ENCODE measurements at places on chromosomes 12 and 14.

DNA sequence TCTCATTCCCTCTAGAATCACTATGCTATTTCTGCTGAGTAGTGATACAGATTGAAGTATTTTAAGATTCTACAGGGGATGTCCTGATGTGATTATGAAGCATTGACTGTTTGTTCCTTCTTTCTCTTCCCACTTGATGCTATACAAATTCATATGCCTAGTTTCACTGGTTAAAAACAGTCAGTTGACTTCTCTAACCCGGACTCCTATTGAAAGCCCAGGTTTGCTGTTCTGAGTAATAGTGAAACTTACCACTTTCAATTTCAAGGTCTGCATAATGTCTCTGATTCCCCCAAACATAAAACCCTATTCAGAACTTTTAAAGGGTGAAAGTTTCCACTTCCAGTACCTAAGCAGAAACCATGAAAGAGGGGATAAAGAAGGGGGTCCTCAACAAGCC, 117.7 kb upstream of the RPL10L start:
- H3K36me3 ChIP-seq, result no peaks in the 10 kb centered on the region
- no peaks in the 10 kb centered on the region for H3K27me3 ChIP-seq
- DNase-seq, result no peak
- no peak overlapping the region for H3K4me3 ChIP-seq
- H3K27ac ChIP-seq, result no peak overlapping the region

DNA sequence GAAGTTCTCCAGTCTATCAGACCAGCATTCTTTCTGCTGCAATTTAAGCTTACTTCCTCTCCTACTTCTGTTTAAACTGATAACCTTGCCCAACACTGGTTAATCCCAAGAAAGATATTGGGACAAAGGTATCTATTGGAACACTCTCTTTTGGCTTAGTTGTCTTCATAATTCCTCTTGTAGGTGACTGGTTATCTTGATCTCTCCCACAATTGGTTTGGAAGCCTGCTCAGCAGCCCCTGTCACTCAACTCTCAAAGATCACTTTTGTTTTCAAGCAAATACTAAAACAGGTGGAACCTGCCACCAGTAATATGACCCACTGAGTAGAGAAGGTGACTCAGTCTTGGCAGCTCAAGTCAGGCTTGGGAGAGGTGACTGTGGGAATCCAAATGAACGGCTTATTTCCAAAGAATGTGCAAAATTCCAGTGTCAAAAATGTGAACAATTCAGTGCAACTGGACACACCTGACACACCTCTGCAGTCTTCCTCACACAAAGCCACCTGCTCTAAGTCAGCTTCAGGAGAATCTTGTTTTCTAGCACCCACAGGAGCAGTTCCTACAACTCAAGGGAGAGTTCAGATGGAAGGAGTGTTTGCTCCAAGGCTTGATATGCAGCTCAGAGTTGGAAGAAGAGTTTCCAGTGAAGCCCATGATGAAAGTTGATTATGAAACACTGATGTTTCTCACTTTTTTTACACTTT, 83.2 kb upstream of the SLC38A2 start:
- no peaks in the 10 kb centered on the region for H3K27me3 ChIP-seq
- no peak for DNase-seq
- H3K36me3 ChIP-seq, result no peaks in the 10 kb centered on the region
- H3K27ac ChIP-seq, result no peak overlapping the region

- H3K4me1 ChIP-seq, result peaks cover 1% of the 10 kb centered on the region
- DNase-seq, result no peak
- no peaks in the 10 kb centered on the region for H3K27me3 ChIP-seq
- no peak overlapping the region for H3K4me3 ChIP-seq
Measured at GRCh38 chr14:86933958-86934595, 1058.9 kb downstream of the GALC start.

GRCh38 chr14:64005822-64006221, 153.0 kb downstream of the SYNE2 start:
- no peak for DNase-seq
- H3K27ac ChIP-seq, result no peak overlapping the region
- peaks cover 17% of the 10 kb centered on the region for H3K36me3 ChIP-seq
- no peak overlapping the region for H3K4me3 ChIP-seq
- H3K27me3 ChIP-seq, result no peaks in the 10 kb centered on the region

DNA sequence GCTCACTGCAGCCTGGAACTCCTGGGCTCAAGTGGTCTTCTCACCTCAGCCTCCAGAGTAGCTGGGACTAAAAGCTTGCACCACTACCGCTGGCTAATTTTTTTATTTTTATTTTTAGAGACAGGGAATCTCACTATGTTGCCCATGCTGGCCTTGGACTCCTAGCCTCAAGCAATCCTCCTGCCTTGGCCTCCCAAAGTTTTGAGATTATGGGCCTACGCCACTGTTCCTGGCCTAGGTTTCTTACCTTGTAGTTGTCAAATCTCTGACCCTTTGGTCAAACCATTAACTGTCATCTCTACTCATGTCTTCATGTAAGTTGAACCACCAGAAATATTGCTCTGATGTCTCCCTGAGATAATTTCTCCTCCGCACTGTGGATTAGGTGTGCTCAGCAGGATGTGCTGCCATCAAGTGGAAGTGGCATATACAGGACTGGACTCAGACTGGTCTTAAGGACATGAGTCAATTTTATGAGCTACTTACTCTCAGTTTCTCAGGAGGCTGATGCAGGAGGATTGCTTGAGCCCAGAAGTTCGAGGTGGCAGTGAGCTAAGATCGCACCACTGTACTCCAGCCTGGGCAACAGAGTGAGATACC, 28.5 kb downstream of the ACTR6 start:
- H3K4me1 ChIP-seq, result no peaks in the 10 kb centered on the region
- no peak for DNase-seq
- no peaks in the 10 kb centered on the region for H3K27me3 ChIP-seq
- H3K4me3 ChIP-seq, result no peak overlapping the region
- H3K36me3 ChIP-seq, result peaks cover 4% of the 10 kb centered on the region

DNA sequence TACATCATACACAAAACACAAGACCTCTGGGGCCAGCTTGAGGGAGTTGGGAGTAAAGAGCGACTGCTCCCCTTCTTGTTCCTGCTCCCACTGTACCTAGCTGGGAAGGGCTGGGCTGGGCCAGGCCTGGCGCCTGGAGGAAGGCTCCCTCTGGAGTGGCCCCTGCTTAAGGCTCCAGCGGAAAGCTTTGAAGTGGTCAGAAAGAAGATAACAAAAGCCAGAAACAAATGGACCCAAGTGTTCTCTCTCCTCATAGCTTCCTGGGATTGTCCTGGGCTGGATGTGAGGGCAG, 25.3 kb downstream of the PRPF40B start:
- no peak overlapping the region for H3K4me3 ChIP-seq
- H3K4me1 ChIP-seq, result peaks cover 8% of the 10 kb centered on the region
- peaks cover 99% of the 10 kb centered on the region for H3K36me3 ChIP-seq
- no peak overlapping the region for H3K27ac ChIP-seq

GRCh38 chr12:39959031-39959430, 146.8 kb downstream of the SLC2A13 start:
- H3K27ac ChIP-seq, result no peak overlapping the region
- H3K27me3 ChIP-seq, result no peaks in the 10 kb centered on the region
- no peaks in the 10 kb centered on the region for H3K36me3 ChIP-seq
- no peak overlapping the region for H3K4me3 ChIP-seq

DNA sequence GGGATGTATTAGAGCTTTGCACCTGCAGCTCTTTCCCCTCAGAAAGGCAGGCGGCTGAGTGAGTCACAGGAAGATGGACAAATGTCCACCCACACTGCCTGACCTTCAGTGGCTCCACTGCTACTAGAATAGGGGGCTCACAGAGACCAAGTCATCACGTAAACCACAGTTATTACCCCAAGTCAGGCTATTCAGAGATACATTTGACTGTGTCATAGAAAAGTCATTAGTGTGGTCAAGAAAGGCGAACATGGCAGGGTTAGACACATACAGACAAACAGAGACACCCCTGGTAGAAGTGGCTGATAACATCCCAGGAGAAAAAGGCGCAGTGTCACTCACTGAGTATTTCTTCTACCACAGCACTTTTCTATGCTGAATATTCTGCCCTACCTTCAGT, 36.0 kb downstream of the GCH1 start:
- H3K27ac ChIP-seq, result no peak overlapping the region
- H3K4me3 ChIP-seq, result no peak overlapping the region
- H3K27me3 ChIP-seq, result no peaks in the 10 kb centered on the region
